ENCODE measurements at places on chromosomes 6 and 20.

DNA sequence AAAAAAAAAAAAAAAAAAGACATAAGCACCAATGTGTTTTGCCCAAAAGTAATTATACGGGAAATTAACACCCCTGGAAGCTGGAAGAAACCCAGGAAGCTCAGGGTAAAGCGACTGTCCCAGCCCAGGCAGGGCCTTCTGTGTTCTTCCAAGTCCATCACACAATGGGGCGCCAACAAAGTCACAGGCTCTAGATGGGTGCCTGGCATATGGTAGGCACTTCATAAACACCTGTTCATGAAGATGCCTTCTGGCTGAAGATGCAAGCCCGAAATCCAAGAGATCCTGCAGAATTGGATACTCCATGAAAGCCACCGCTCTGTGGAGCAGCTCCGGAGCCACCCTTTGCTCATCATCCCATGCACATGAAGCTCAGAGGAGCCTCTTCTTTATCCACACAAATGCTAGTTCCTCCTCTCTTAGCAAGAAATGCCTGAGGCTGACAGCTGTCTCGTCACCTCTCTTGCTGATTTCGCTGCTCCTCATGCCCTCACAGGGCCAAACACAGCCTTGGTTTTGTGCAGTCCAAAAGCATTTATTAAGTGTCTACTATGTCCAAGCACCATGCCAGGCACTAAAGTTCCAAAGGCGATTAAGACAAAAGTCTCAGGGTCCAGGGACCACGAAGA lies 76.6 kb downstream of the TRERF1 start:
- no peak for DNase-seq

DNA sequence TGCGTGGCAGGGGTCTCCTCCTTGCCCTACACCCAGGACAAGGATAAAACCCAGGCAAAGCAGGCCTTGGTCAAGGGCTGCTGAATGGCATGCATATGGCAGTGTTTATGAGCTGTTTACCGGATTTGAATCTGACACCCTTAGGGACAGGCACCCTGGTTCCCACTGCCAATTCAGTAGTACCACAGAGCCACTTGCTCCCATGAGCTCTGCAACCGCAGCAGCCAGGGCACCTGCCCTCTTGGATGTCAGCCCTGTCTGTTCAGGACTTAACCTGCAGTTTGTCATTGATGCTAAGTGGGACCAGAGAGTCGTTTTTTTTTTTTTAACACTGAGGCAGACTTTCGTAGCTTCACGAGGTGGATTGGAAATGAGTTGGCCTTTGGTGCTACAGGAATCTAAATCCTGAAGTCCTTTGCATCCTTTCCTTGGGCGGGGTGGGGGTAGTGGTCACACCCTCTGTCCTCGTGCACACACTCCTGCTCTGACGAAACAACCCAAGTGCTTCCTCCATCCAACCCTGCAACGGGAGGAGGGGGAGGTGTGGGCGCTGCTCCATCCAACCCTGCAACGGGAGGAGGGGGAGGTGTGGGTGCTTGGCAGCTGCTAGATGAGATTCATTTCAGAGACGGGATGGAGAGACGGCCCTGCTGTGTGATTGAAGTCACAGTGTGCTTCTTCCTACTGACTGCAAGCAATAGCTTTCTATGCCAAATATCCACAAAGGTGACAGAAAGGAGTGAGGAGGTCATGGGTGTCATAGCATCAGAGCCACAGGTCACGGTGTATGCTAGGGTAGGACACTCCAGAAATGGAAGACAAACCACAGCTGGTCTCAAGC lies 166.5 kb downstream of the SMOC2 start:
- DNase-seq, result no peak

DNA sequence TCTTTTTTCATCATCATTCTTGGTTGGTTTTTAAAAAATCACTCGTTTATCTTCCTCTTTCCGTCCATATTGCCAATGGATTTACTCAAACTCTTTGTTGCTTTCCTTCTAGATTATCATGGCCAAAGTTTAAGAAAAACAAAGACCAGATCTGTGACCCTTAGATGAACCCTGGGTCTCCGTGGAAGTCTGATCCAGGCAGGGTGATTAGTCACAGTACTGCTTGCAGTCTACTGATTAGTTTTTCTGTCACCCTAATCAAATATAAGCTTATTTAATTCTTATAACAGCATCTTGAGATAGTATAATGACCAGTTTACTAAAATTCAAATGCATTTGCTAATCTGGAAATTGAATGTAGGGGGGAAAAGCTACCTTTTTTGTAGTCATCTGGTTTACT lies 6.0 kb upstream of the SMIM28 start:
- DNase-seq, result no peak

DNA sequence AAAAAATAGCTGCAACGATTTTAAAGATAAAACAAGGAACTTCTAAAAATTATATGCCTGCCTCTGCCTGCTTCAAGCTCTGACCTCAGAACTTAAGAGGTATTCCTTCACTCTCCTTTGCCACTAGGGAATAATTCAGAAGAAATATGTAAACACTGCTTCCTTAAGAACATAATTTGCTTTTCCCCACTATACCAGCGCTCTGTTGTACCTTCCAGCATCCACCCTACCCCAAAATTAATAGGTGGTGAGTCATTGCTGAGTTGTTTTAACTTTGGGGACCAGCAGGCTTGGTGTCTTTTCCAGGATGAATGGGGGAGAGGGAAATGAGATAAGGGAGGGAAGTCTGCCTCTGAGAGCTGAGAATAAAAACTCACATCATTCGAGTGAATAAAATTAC lies 107.7 kb upstream of the ATXN1 start:
- no peak for DNase-seq

All from DMS 273 treated with DMSO at 0.1 percent for 48 hours (cell line).